ENCODE measurements at places on chromosomes 2 and 18.
A peak's percentile ranks its signal among the peaks of the same experiment; 100 is the strongest.

DNA sequence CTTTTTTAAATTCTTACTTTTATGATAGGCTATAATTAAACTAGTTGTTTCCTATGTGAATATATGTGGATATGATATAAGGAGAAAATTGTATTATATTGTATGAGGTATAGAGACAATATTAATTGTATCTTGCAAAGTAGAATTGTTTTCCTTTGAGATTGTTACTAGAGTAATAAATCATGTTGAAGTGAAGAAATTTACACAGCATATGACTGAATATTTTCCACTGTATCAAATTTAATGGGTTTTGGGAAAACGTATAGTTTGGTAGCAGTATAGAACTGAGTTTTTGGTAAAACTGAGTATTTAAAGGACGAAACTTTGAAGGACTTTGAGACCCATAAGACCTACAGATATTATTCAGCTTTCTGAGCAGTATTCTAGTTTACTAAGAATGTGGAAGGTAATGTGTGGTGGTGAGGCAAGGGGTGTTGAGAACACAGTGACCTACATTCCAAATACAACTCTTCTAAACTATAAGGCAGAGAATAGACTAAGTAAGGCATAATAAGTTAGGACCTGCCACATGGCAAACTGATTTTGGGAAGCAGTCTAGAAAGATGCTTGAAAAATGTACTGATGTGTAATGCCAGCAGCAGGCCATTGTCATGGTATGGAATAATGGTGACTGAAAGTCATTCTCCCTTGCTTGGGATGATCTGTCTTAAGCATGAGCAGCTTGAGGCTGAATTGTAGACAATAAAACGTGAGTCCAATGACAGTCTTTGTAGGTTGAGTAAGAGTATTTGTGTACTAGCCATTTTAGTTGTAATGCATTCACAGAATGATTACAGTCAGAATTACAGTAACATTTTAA is 29.6 kb downstream of the PKP4 start:
- no peak for DNase-seq

DNA sequence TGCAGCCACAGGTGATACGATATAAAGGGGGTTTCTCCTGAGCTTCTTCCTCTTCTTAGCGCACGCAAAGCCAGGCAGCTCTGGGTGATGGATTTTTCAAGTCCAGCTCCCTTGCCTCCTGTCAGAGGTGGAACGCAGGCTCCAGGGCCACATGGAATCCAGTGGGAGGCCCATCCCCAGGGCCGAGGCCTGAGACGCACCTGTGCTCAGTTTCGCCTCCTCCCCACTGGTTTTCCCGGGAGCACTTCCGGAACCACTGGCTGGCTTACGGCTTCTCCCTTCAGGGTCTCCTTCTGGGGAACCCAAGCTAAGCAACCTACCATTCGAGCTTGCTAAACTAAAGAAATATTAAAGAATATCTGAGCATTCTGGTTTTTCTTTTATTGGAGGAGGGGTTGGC is 63.6 kb downstream of the TRAPPC12 start:
- no peak for DNase-seq

- DNase-seq = no peak
Observed at GRCh38 chr2:127083819-127084503, 23.0 kb downstream of the BIN1 start.

GRCh38 chr2:68448671-68449653 is 18.1 kb downstream of the FBXO48 start:
- no peak for DNase-seq

- no peak for DNase-seq
Observed at GRCh38 chr18:73901566-73901965, 246.1 kb downstream of the FBXO15 start.

DNA sequence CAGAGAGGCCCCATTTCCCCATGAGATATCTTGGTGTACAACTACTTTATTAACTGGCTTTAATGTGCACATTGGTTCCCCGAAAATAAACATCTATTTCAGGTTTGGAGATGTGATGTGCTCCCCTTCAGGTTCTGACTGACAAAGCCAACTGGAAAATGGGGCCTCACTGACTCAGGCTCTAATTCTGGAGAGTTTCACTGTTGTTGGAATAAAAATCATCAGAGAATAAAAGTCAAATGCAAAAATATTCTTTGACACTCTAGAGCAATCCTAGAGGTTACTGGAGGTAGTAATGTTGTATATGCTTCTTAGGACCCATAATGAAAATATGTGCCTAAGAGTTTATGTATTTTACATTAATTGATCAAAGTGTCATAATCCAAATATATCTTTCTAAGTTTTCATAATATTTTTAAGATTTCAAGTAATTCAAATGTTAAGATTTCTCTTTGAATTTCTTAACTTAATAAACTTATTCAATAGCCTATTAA is 189.9 kb upstream of the COL3A1 start:
- no peak for DNase-seq

DNA sequence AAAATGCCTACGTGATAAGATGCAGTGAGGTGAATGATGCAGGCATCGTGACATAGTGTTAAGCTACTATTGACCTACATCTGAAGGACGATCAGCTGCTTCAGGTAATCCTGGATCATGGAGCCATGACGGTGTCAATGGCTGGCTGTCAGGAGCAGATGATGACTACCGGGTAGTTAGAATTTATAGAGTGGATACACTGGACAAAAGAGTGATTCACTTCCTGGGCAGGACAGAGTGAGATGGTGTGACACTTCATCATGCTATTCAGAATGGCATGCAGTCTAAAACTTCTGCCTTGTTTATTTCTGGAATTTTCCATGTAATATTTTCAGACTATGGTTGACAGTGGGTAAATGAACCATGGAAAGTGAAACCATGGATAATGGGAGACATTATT is 29.5 kb downstream of the METTL8 start:
- no peak for DNase-seq

DNA sequence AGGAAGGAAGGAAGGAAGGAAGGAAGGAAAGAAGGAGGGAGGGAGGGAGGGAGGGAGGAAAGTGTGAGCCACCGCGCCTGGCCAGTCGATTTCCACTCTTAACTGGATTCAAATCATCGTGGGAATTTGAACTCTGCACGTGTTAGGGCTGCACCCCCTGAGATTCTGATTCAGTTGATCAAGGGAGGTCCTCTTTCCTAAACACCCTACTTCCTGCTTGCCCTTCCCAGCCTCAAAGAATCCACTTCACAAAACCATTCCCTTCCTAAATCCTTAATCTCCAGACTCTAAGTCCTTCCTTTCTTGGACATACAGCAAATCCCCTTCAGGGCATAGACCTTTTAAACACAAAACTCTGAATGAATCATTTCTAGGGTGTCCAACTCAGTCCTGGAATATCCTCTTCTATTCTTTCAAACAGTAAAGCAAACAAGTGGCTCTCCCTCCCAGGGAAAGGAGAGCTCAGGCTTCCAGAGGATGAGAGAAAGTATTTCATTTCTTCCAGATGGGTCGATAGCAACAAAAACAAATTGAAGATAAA is 68.2 kb upstream of the MBOAT2 start:
- DNase-seq = no peak

- no peak for DNase-seq
Observed at GRCh38 chr2:160225722-160226121, 25.6 kb upstream of the ITGB6 start.

- DNase-seq = no peak
Observed at GRCh38 chr18:23212161-23212560, 76.9 kb downstream of the CABLES1 start.

- DNase-seq = no peak
Observed at GRCh38 chr2:218755567-218756404, 26.2 kb upstream of the CYP27A1 start.

DNA sequence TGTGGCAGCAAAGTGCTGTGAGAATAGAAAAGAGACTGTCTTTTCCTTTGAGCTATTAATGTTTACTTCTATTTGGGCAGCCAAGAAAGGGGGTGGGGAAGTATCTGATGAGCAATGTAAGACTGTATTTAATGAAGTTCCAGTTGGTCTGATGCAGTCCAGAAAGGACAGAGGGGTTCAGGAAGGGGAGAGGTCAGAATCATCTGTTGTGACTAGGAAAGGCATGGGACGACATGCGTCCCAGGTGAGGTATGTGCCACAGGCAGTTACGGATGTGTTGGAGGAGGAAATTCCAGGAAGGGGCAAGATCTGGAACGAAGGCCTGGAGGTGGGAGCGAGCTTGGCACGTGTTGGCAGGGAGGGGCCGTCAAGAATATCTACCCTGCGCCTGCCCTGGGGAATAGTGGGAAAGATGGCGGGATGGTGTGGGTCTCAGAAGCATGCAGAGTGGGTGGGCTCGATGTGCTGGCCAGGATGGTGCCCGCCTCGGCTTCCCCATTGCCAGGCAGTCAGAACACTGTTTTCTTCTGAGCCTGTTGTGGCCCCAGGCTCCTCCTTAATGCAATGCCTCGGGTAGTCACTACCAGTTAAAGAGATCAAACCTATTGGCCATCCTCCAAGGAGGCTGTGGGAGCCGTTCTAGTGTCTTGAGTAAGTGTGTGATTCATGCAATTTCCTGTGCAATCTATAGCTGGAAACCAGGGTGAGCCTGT is 57.8 kb upstream of the TXNDC2 start:
- peak; percentile 86 for DNase-seq

DNA sequence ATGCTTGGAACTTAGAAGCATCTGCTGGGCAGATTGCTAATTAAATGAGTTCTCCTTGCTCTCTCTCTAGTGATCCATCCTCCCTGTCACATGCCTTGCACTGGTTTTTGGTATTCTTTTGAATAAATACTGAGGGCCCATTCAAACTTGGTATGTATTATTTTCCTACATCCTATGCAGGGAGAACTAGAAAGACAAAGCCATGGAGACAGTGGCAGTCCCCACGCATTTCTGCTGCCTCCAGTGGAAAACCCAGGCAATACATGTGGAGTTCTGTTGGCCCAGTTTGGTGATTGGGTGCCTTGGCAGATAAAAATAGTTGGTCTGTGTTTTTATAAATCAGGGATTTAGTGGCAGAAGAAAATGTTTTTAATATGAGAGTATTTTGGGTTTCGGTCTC is 68.7 kb downstream of the DIS3L2 start:
- no peak for DNase-seq

GRCh38 chr2:108226564-108226963 is 13.2 kb upstream of the SULT1C3 start:
- DNase-seq = peak; percentile 14

DNA sequence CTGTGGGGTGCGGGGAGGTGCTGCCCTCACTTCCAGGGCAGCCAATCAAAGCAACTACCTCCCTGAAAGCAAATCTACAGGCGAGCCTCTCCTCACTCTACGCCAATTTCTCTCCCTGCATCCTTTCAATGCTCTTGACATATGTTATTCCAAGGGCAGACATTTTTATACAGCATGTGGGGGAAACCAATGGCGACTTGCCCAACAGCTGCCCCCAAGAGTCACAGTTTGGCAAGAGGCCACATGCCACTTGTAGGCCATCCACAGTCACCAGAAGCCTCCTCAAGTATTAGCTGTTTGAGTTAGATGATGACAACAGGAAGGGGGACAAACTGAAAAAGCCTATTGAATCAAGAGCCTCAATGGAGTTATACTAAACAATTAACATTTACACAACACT is 114.6 kb downstream of the MYO5B start:
- DNase-seq = no peak

DNA sequence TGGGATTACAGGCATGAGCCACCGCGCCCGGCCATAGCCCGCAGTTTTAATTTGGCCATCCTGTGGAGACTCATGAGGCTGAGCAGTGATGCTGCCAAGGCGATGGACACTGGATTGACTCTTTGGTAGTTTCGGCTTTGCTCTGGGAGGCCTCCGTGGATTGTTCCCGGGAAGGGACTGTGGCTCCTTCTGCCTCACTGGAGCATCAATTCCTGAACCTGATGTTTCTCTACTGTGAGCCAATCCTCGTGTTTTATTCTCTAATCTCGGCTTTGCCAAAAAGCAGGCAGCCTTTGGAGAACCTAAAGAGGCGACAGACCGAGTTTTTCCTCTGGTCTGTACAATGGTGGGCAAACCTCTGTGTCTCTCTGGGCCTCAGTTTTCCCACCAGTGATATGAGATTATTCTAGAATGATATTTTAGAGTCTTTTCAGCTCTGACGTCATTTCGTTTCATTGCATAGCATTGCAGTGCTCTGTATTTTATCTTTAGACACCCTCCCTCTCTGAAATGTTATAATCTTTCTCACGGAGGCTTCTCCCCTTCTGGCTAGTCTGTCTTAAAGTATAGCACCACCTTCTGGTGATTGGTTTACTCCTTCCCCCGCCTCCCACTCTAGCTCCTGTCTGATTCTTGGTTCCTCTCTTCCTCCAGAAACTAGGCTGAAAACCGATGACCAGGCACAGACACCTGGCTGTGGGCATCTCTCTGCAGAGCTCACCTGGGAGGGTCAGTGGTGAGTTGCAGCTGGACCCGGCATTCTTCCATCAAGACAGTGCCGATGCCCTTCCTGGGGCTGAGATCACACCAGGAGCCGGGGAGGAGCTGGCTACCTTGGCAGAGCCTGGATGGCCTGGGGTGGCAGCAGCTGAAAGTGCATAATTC is 341.3 kb downstream of the MYCN start:
- peak; percentile 72 for DNase-seq

- no peak for DNase-seq
Observed at GRCh38 chr2:217875556-217876252, 127.1 kb downstream of the TNS1 start.

GRCh38 chr2:8424997-8425900 is 256.6 kb upstream of the ID2 start:
- no peak for DNase-seq

GRCh38 chr2:68632021-68632420 is 11.4 kb upstream of the PROKR1 start:
- no peak for DNase-seq

- DNase-seq = no peak
Observed at GRCh38 chr2:36562973-36563532, 34.9 kb downstream of the FEZ2 start.

- no peak for DNase-seq
Observed at GRCh38 chr2:44205169-44205568, 36.5 kb downstream of the PPM1B start.

DNA sequence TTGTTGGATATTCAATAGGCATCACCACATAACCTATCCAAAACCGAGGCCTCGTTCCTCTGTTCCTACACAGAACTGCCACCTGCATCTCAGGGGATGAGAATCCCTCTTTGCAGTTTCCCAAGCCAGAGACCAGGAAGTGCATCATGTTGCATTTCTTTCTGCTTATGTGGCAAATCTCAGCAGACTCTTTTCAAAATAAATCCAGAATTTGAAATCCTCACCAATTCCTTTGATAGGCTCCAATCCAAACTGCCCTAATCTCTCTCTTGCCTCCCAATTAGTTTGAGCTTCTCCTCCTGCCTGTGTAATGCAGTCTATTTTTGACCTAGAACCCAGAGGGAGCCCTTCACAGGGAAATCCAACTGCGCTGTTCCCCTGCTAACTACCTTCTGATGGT is 215.5 kb downstream of the RNF144A start:
- no peak for DNase-seq

- no peak for DNase-seq
Observed at GRCh38 chr2:207473931-207474235, 55.9 kb upstream of the CREB1 start.

DNA sequence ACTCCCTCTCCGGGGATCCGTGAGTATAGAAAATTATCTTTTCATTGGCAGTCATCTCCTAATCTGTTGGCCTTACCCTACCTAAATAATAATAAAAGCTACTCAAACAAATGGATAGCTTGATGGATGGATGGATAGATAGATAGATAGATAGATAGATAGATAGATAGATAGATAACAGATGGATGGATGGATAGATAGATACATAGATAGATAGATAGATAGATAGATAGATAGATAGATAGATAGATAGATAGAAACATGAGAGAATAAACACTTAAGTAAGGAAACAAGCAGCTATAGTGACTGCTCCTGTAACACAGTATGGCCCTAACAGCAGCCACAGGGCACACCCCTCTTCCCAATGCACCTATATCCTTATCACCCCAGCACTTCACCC is 35.1 kb downstream of the MRPL30 start:
- DNase-seq = no peak
